ENCODE measurements at places on chromosomes 3 and 15.

DNA sequence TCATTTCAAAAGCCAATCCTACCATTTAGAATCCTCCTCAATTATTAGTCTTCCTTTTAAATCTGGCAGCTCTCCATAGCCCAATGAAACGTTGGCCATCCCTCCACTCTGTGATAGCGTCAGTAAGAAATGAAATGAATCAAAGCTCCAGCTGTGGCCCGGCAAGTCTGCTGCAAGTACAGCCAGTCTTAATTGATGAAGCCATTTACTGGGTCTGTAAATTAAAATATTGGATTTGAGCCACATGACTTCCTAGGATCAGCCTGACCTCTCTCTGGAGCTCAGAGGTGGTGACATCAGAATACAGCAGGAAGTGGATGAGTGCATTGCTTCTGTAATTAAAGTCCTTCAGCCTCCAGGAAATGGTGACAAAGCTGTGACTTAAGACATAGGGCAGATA is 347.0 kb upstream of the LMCD1 start:
- DNase-seq, result no peak

- no peak for DNase-seq
These were observed 98.2 kb downstream of the CNTN6 start for GRCh38 chr3:1191026-1191425.

DNA sequence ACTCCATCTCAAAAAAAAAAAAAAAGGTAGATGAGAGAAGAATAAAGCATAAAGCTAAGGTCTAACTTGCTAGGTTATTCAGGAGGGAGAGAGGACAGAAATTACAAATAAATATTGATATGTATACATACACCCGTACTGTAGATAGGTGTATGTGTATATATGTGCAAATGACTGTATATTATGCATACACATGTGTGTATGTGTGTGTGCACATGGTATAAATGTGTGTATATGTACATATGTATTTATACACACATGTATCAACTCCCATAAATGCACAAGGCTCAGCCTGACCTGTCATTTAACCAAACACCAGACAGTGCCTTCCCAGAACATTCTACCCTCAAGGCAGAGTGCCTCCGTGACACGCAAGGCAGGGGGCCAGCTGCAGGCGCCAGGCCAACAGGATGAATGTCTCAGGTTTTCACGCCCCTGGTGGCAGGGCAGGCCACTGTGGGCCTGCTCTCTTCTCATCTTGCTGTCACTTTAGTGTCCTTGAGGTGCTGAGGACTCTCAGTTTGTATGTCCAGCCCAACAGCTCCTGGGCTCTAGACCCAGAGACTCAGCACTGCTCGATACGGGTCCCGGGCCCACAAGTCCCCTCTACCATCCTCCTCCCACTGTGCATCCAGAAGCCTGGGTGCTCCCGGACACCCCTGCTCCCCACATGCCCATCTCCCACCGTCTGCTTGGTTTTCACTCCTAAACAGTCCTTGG is 40.4 kb downstream of the TM2D3 start:
- DNase-seq, result no peak

DNA sequence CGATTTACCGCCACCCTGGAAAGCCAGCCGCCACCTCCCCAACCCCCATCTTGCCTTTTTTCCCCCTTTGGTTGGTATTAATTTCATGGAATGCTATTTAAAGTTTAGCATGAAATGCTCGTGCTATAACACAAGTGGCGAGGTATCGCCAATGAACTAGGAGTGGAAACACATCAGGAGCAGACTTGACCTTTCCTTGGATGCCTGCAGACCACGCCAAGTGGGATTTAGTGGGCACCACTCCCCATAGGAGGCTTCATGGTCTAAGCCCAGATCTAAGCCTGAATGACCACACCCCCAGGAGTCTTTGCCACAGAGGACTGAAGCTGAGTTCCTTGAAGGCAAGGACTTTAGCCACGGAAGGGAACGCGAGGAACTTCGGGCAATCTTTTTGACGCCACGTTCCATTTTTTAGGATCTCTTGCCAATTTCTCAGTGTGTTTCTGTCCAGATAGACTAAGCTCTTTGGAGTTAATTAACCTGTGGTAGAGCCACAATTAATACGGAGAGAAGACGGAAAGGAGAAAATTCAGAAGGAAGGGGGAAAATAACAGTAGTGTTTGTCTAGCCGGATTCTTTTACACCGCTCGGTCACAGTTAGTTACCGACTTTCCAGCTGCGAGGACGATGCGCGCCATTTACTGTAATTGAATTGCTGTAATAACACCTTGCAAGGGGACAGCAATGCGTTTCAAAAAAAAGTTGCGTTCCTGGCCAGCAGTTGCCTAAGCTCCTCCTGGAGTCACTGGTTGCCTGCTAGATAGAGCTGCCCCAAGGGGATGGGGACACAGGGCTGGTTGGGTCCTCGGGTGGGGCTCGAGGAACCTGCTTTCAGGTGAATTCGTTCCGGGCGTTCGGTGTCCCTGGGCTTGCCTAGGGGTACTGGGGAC is 37.1 kb downstream of the NR2F2 start:
- DNase-seq, result no peak

GRCh38 chr3:17932136-17932771 is 189.8 kb upstream of the TBC1D5 start:
- no peak for DNase-seq

GRCh38 chr3:14991151-14991742 is 43.9 kb downstream of the NR2C2 start:
- no peak for DNase-seq

GRCh38 chr3:54240-54639 is 142.3 kb upstream of the CHL1 start:
- DNase-seq, result no peak

- no peak for DNase-seq
These were observed at the start of gene TRIM69 for GRCh38 chr15:44736181-44736765. Gene TRIM69 (plus strand): TSS chr15:44736528. CDS start chr15:44736705, 177 bp downstream.

DNA sequence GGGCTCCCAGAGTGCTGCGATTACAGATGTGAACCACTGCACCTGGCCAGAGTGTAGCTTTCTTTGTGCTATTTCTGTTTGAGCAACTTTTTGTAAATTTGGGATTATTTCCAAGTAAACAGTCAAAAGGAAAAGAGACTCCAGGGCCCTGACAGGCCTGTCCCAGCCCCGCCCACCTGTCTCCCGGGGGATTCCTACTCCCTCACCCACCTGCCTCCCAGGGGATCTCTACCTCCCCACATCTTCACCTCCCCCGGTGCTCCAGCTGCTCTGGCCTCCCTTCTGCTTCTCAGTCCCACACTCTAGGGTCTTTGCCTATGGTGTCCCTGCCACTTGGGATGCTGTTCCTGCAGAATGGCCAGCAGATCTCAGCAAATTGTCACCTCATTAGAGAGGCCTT is 7.0 kb downstream of the RHCG start:
- DNase-seq, result no peak

- DNase-seq, result no peak
These were observed 170.7 kb downstream of the WDR72 start for GRCh38 chr15:53588773-53589172.

DNA sequence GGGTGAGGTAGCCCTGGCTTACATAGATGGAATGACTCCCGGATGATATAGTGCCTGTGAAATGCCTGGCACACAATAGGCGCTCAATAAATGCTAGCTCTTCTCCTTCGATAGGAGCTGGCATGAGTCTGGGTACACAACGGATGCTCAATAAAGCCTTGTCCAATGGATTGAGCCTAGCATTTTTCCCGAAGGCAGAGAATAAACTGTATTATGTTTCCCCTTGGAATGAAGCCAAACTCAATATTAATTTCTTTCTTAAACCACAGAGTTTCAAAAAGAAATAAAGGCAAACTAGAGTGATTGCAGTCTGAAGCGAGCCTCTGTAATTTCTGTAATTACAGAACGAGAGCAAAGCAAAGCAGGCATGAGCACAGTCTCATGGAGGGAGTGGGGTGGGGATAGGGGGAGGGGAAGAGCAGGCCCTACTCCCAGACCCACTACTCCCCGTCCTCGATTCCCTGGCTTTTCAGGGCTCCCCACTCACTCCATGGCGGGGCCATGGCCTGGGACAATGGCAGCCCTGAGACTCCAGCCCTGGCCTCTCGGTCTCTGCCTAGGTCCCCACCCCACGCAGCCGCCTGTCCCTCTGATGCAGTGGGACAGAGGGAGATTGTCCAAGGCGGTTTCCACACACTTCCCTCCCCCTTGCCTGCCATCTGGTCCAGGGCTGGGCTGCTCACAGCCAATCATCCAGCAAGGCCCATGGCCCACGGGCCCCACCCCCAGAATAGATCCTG is 18.0 kb downstream of the SLC6A1 start:
- DNase-seq, result no peak

- DNase-seq, result peak; percentile 23
These were observed 129.0 kb upstream of the ARHGEF3 start for GRCh38 chr3:56930706-56931105.

DNA sequence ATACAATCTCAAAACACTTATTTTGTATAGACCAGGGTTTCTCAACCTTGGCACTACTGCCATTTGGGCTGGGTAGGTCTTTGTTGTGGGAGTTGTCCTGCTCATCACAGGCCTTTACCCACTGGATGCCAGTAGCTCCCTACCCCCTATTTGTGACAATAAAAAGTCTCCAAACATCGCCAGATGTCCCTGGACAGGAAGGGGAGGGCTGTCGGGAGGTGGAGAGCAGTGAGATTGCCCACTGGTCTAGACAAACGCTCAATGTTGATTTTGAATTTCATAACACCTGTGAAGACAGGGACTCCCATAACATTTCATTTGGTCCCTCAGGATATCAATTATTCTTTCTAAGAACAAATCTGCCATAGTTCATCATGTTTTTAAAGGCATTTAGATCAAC is 151.7 kb upstream of the PTPRG start:
- DNase-seq, result no peak

GRCh38 chr15:42891569-42891968 is 29.0 kb downstream of the TTBK2 start:
- DNase-seq, result no peak

GRCh38 chr3:80994085-80994665 is 767.3 kb downstream of the GBE1 start:
- no peak for DNase-seq
